Thyroid gland (tissue), 4 donors: ENCODE measurements at places on chromosomes 3 and 15. TPM values are rescaled to one million over a fixed set of nuclear protein-coding genes. Genes with fewer than 3 reads are reported as not detected.
A peak's percentile ranks its signal among the peaks of the same experiment; 100 is the strongest.

PLCL2 gene
- total RNA-seq = 15.3 TPM

SMCO1 gene
- total RNA-seq = not detected

GRK7 gene
- not detected for total RNA-seq

EFCC1 gene
- total RNA-seq = 6.8 TPM

PCSK6 gene
- total RNA-seq = 4.0 TPM

ACAN gene
- not detected for total RNA-seq

- no peak overlapping the region for H3K4me3 ChIP-seq
- no peaks in the 10 kb centered on the region for H3K27me3 ChIP-seq
- no peak overlapping the region for H3K27ac ChIP-seq
- H3K36me3 ChIP-seq = no peaks in the 10 kb centered on the region
Observed at GRCh38 chr3:191336833-191337232, 6.5 kb upstream of the UTS2B start.

GRCh38 chr15:33430577-33430976, 119.8 kb downstream of the RYR3 start:
- no peak overlapping the region for H3K27ac ChIP-seq
- no peak for DNase-seq
- H3K27me3 ChIP-seq = no peaks in the 10 kb centered on the region
- H3K4me3 ChIP-seq = no peak overlapping the region

DNA sequence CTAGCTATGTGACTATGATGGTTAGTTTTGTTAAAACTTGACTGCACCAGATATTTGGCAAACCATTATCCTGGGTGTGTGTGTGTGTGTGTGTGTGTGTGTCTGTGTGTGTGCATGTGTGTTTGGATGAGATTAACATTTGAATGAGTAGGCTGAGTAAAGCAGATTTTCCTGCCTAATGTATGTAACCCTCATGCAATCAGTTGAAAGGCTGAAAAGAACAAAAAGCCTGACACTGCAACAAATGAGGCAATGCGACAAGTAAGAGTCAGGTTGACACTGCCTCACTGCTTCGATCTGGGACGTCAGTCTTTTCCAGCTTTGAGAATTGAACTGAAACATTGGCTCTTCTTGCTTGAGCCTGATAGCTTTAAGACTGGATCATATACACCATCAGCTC, 643.0 kb downstream of the NAALADL2 start:
- no peak for DNase-seq
- no peak overlapping the region for H3K27ac ChIP-seq
- no peaks in the 10 kb centered on the region for H3K4me1 ChIP-seq
- no peak overlapping the region for H3K4me3 ChIP-seq
- H3K36me3 ChIP-seq = no peaks in the 10 kb centered on the region
- H3K27me3 ChIP-seq = no peaks in the 10 kb centered on the region

- no peaks in the 10 kb centered on the region for H3K27me3 ChIP-seq
- DNase-seq = no peak
- H3K4me1 ChIP-seq = peaks cover 9% of the 10 kb centered on the region
- no peak overlapping the region for H3K4me3 ChIP-seq
- no peak overlapping the region for H3K27ac ChIP-seq
Observed at GRCh38 chr3:53850895-53851294, 4.5 kb downstream of the IL17RB start.

- H3K27ac ChIP-seq = no peak overlapping the region
- H3K4me1 ChIP-seq = no peaks in the 10 kb centered on the region
- no peak for DNase-seq
Observed at GRCh38 chr3:150675587-150675986, 28.1 kb downstream of the ERICH6 start.

DNA sequence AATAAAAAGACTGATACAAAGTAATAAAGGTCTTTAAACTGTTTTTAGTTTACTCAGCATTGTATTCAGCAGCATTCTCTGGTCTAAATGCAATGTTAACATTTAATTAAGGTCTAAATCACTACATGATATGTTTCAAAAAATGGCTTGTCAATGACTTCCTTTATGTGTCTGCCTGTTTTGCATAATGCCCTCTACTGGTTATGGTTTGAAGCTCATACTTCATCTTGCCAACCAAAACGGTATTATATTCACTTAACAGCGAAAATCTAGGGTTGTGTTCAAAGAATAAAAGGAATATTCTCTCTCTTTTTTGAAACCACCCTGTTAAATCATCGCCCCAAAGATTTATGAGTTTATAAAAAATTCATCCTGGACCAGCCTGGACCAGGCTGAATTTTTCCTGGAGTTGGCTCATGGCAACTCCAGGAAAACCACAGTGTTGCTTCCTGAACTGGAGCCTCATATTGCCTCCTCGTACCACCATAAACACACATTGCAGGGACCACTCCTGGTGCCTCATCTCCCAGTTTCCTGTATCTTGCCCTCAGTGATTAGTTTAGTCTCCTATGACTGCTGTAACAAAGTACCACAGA, 6.7 kb upstream of the NCEH1 start:
- DNase-seq = no peak
- no peaks in the 10 kb centered on the region for H3K36me3 ChIP-seq
- no peak overlapping the region for H3K27ac ChIP-seq
- H3K4me1 ChIP-seq = no peaks in the 10 kb centered on the region
- H3K4me3 ChIP-seq = no peak overlapping the region

DNA sequence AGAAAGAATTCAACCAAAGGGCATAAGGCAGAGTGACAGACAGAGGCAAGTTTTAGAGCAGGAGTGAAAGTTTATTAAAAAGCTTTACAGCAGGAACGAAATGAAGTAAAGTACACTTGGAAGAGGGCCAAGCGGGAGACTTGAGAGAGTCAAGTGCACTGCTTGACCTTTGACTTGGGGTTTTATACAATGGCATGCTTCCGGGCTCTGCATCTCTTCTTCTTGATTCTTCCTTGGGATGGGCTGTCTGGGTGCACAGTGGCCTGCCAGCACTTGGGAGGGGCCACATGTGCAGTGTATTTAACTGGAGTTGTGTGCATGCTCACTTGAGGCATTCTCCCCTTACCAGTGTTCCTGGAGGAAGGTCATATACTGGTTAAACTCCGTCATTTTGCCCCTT, 30.4 kb upstream of the KLHL25 start:
- no peaks in the 10 kb centered on the region for H3K4me1 ChIP-seq
- H3K27ac ChIP-seq = no peak overlapping the region
- no peak for DNase-seq
- no peaks in the 10 kb centered on the region for H3K36me3 ChIP-seq
- H3K4me3 ChIP-seq = no peak overlapping the region
- H3K27me3 ChIP-seq = no peaks in the 10 kb centered on the region

GRCh38 chr3:177598097-177598833, 401.0 kb upstream of the TBL1XR1 start:
- H3K27ac ChIP-seq = peak overlapping the region; percentile 63
- peak; percentile 18 for DNase-seq
- no peaks in the 10 kb centered on the region for H3K36me3 ChIP-seq
- H3K4me3 ChIP-seq = no peak overlapping the region
- no peaks in the 10 kb centered on the region for H3K27me3 ChIP-seq

GRCh38 chr15:55407498-55408011, 604 bp downstream of the CCPG1 start:
- H3K4me3 ChIP-seq = peak overlapping the region; percentile 66
- H3K27ac ChIP-seq = peak overlapping the region; percentile 93
- H3K4me1 ChIP-seq = peaks cover 23% of the 10 kb centered on the region
- DNase-seq = no peak
- no peaks in the 10 kb centered on the region for H3K27me3 ChIP-seq
- no peaks in the 10 kb centered on the region for H3K36me3 ChIP-seq

- no peak overlapping the region for H3K4me3 ChIP-seq
- no peak overlapping the region for H3K27ac ChIP-seq
- no peaks in the 10 kb centered on the region for H3K36me3 ChIP-seq
- DNase-seq = no peak
Observed at GRCh38 chr3:94875149-94875548, 812.3 kb downstream of the NSUN3 start.

- H3K4me3 ChIP-seq = no peak overlapping the region
- no peak for DNase-seq
- H3K27ac ChIP-seq = no peak overlapping the region
- peaks cover 18% of the 10 kb centered on the region for H3K4me1 ChIP-seq
Observed at GRCh38 chr15:68200016-68200861, 4.9 kb downstream of the CALML4 start.

GRCh38 chr3:121552379-121552778, 6.6 kb upstream of the POLQ start:
- H3K4me3 ChIP-seq = no peak overlapping the region
- no peaks in the 10 kb centered on the region for H3K36me3 ChIP-seq

- no peak overlapping the region for H3K4me3 ChIP-seq
- H3K27me3 ChIP-seq = no peaks in the 10 kb centered on the region
- DNase-seq = peak; percentile 45
- H3K4me1 ChIP-seq = peaks cover 5% of the 10 kb centered on the region
- peaks cover 11% of the 10 kb centered on the region for H3K36me3 ChIP-seq
- H3K27ac ChIP-seq = no peak overlapping the region
Observed at GRCh38 chr3:124760601-124761000, 30.3 kb downstream of the UMPS start.

DNA sequence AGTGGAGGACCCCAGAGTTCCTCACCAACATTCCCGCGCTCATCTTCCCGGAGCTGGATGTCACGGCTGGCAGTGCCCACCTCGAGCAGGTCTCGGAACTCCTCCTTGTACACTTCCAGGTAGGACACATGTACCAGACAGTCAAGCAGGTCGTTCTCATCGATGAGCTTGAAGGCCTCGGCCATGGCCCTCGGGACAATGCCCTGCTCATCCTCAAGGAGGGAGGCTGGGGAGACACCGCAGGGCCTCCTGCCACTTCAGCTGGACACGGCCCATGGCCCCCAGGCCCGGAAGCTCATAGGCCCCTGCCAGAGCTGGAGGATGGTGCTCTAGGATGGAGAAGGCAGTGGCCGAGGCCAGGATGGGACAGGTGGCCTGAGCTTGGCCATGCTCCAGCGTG, 5.6 kb downstream of the KIF7 start:
- no peak overlapping the region for H3K27ac ChIP-seq
- no peaks in the 10 kb centered on the region for H3K27me3 ChIP-seq
- no peak overlapping the region for H3K4me3 ChIP-seq
- no peaks in the 10 kb centered on the region for H3K4me1 ChIP-seq
- H3K36me3 ChIP-seq = no peaks in the 10 kb centered on the region

DNA sequence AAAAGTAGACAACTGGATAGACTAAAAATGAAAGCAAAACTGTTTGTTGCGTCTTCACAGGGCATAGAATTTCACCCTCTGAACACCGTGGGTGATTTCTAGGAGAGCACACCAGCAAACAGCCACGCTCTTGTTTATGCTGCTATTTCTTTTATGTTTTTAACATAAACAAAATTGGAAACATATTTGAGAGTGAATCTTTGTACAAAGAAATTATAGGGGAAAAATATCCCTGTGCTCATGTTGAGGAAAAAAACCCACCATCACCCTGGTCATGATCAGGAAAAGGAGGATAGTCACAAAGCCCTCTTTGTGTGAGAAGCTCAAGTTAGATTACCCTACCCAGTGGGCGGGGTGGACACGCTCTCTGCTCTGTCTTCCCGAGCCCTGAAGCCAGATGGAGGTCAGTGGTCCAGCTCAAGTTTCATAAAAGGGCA, 313.3 kb downstream of the SATB1 start:
- DNase-seq = no peak
- H3K27ac ChIP-seq = no peak overlapping the region
- no peaks in the 10 kb centered on the region for H3K4me1 ChIP-seq
- H3K4me3 ChIP-seq = no peak overlapping the region
- no peaks in the 10 kb centered on the region for H3K27me3 ChIP-seq
- H3K36me3 ChIP-seq = no peaks in the 10 kb centered on the region
